A549 treated with Hydrocortisone at 1 μM for 4 hours (cell line): ENCODE measurements at places on chromosomes 1 and 21. TPM values are rescaled to one million over a fixed set of nuclear protein-coding genes. Genes with fewer than 3 reads are reported as not detected.

The SVBP gene
- total RNA-seq = 12.3 to 16.3 TPM (median 15.3 TPM) in 5 replicates

The MEF2D gene
- 23.9 to 32.3 TPM (median 27.1 TPM) in 5 replicates for total RNA-seq

The GBP6 gene
- total RNA-seq = not detected in 5 replicates

The ALX3 gene
- not detected in 5 replicates for total RNA-seq

The OMA1 gene
- total RNA-seq = 5.2 to 6.0 TPM (median 5.9 TPM) in 5 replicates

The CCDC181 gene
- total RNA-seq = 0.06 to 0.22 TPM (median 0.13 TPM) in 4 of 5 replicates, not detected in the other

The SPEN gene
- 34.2 to 46.9 TPM (median 38.3 TPM) in 5 replicates for total RNA-seq

The C4BPA gene
- 0.45 to 0.99 TPM (median 0.53 TPM) in 5 replicates for total RNA-seq

The ANKRD35 gene
- total RNA-seq = 0.03 to 0.08 TPM (median 0.05 TPM) in 5 replicates

The MNDA gene
- total RNA-seq = not detected in 5 replicates

The TRAF3IP3 gene
- not detected in 5 replicates for total RNA-seq

The HAO2 gene
- 0.05 TPM in 1 of 5 replicates, not detected in the others for total RNA-seq

The NR1I3 gene
- not detected in 5 replicates for total RNA-seq

The NHLH2 gene
- total RNA-seq = not detected in 5 replicates

The WASF2 gene
- total RNA-seq = 46.8 to 64.9 TPM (median 56.1 TPM) in 5 replicates

The MIXL1 gene
- total RNA-seq = 0.03 to 0.21 TPM (median 0.13 TPM) in 3 of 5 replicates, not detected in the others

The ANGPTL3 gene
- not detected in 5 replicates for total RNA-seq

The GOLT1A gene
- 3.2 to 6.6 TPM (median 4.6 TPM) in 5 replicates for total RNA-seq

The VTCN1 gene
- total RNA-seq = 0.07 to 0.12 TPM (median 0.10 TPM) in 4 of 5 replicates, not detected in the other

The SLC22A15 gene
- 0.57 to 1.0 TPM (median 0.71 TPM) in 5 replicates for total RNA-seq

The SLC26A9 gene
- 0.06 to 0.15 TPM (median 0.10 TPM) in 5 replicates for total RNA-seq

The SLAMF6 gene
- not detected in 5 replicates for total RNA-seq

The RGS8 gene
- total RNA-seq = not detected in 5 replicates

The SLC5A9 gene
- total RNA-seq = 0.03 to 0.15 TPM (median 0.09 TPM) in 4 of 5 replicates, not detected in the other

The MATN1 gene
- 0.03 to 0.12 TPM (median 0.10 TPM) in 3 of 5 replicates, not detected in the others for total RNA-seq

The AMPD2 gene
- total RNA-seq = 18.7 to 24.9 TPM (median 21.9 TPM) in 5 replicates

The THEM4 gene
- 13.0 to 14.7 TPM (median 13.2 TPM) in 5 replicates for total RNA-seq

The TSPAN2 gene
- total RNA-seq = 0.79 to 1.9 TPM (median 1.1 TPM) in 5 replicates

The BRINP3 gene
- not detected in 5 replicates for total RNA-seq

The PLEKHN1 gene
- total RNA-seq = 4.4 to 5.7 TPM (median 4.9 TPM) in 5 replicates
